Activated CD4-positive, CD25-positive, alpha-beta regulatory T cell treated with anti-CD3 and anti-CD28 coated beads, Interleukin-2, amount 50 U/mL, for 24 hours (primary cell): ENCODE measurements at places on chromosomes 11 and 22.

GRCh38 chr22:43747058-43747457 lies 65.0 kb downstream of the EFCAB6 start:
- no peak for ATAC-seq

DNA sequence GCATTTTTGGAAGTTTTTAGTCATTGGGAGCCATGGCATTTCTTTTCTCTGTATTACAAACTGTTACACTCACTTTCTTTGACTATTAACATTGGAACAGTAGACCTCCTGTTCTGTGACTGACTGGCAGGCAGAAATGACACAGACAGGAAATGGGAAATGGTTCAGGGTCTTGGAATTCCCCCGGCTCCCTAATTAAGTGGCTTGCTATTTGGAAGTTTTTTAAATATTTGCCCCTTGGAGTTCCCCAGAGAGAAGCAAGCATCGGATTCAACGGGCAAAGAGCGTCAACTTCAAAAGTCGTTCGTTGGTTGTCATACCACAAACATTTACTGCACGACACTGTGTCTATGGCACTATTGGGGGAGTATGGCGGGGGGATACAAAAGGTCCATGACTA lies 1.1 kb upstream of the BIRC2 start:
- no peak for ATAC-seq

DNA sequence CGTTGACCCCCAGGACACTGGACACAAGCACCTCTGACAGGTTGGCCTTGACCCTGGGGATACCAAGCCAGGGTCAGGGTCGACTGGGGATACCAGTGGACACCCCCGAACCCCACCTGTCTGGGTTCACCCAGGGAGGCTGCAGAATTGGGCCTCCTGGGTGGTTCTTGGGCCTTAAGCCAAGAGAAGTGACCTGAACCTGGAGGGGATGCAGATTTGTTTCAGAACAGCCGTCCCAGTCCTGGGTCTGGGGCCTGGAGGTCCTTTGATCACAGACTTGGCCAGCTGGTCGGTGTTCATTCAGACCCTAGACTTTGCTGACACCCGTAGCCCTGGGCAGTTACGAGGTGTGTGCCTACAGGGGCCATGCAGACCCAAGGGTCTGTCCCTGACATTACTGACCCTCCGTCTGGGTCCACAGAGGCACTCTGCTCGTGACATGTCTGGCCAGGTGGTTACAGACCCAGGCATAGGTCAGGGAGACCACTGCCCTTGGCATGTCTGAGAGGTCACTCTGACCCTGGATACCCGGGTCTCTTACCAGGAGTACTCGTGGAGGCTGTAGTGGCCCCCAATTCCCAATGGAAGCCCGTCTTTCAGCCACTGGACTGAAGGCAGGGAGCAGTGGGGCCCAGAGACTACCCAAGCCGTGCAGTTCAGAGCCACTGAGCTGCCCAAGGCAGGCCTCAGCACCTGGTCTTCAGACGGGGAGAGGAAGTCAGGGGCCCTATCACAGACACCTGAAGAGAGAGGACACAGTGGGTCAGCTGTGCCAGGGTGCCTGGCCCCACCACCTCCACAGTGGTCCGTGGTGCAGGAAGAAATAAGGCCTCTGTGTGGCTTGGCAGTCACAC lies 6.4 kb downstream of the SIGIRR start:
- ATAC-seq, result no peak

- no peak for ATAC-seq
These were observed 389 bp upstream of the CASP12 start for GRCh38 chr11:104898685-104899013.

DNA sequence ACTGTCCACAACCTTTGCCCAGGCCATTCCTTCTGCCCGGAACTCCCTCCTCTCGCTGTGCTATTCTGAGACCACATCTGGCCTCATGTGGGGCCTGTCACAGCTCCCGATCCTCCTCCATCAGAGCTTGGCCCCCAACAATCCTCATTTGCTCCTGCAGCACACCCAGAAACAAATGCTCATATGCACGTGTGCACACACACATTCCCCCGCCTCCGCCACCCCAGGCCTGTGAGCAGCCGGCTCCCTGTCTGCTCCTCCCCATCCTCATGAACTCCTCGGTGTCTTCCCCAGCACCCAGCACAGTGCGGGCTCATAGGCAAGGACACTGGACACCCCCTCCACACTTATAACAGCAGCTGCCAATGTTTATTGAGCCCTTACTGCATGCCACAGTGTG lies 29.7 kb upstream of the PICK1 start:
- no peak for ATAC-seq

- ATAC-seq, result no peak
These were observed 146.6 kb downstream of the CSNK2A3 start for GRCh38 chr11:11206484-11206883.

DNA sequence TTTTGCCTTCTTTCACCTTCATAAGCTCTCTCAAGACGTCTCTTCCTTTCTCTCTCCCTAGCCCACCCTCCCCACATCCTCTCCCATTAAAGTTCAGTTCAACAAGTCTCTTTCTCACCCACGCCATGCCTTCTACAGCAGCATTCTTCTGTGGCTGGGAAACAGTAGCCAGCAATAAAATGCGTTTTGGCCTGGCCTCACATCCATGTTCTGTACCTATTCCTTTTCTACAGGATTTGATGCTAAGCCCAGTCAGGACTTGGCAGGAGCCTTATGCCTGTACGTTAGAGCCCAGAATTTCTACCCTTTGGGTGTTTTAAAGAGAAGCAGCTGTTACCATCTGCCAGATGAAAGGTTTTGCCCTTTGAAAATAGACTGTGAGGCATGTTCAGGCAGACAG lies 7.1 kb upstream of the CD44 start:
- no peak for ATAC-seq

GRCh38 chr11:12834630-12835029 lies 160.4 kb downstream of the TEAD1 start:
- ATAC-seq, result no peak

- ATAC-seq, result no peak
These were observed 464.0 kb downstream of the BRD1 start for GRCh38 chr22:49363526-49364230.
